Sigmoid colon (tissue), 7 donors: ENCODE measurements at places on chromosomes 7 and 10. TPM values are rescaled to one million over a fixed set of nuclear protein-coding genes. Genes with fewer than 3 reads are reported as not detected.

AZGP1 gene
- 4.7 TPM for total RNA-seq

GRCh38 chr7:126210707-126211106 is 1042.0 kb downstream of the GRM8 start:
- DNase-seq: no peak

SH2D4B gene
- not detected for total RNA-seq

DNA sequence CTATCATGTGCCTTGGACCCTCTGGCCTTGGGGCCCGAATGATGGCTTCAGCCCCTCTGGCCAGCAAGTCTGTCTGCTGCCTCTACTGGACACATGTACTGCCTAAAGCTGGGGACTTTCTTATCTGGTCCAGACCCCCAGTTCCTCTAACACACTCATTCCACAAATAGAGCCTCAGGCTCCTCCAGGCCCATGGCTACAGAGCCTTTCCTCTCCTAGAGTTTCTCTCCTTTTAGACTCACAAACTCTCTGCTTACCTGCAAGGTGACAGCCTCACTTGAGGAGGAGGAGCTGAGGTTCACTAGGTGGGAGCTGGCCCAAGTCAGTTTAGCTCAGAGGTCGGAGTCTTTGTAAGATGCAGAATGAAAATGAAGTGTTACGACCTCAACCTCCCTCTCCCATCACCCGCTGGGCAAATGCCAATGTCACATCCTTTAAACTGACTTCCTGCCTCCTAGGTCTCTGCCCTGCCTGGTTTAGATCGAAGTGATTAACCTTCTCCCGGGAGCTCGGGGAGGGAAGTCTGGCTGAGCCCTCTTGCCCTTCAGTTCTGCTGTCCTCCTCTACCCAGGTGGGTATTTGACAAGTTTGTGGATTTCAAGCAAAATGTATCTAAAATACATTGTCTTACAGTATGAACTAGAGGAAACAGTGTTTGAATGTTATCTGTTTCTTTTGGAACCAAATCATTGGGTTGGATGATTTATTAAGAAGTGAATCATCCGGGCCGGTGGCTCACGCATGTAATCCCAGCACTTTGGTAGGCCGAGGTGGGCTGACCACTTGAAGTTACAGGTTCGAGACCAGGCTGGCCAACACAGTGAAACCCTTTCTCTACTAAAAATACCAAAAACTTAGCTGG is 71.9 kb upstream of the TNS3 start:
- no peak for DNase-seq

DNA sequence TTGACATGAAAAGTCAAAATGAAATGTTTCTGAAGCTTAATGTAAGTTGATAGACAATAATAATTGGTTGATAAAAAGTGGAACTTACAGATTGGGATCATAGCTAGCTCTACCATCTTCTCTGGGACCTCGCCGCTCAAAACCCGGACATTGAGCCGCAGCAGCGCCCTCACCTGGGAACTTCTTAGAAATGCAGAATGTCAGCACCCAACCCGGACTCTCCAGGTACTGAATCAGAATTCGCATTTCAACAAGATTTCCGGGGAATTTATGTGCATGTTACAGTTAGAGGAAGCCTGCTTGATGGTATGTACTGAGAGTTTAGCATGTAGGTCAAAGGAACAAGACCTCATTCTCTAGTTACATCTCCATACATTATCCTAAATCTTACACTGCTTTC is 36.7 kb upstream of the ABLIM1 start:
- DNase-seq: no peak

GRCh38 chr10:6114805-6115341 is 26.0 kb downstream of the RBM17 start:
- DNase-seq: no peak
